ENCODE measurements at places on chromosomes 2 and 18. TPM values are rescaled to one million over a fixed set of nuclear protein-coding genes. Genes with fewer than 3 reads are reported as not detected.

GRCh38 chr2:111057721-111058120 is 63.0 kb upstream of the BCL2L11 start:
- H3K27me3 ChIP-seq = peaks cover 3% of the 10 kb centered on the region
- H3K36me3 ChIP-seq = peaks cover 17% of the 10 kb centered on the region
- H3K27ac ChIP-seq = no peak overlapping the region
- peaks cover 43% of the 10 kb centered on the region for H3K4me1 ChIP-seq
- H3K4me3 ChIP-seq = no peak overlapping the region

- no peaks in the 10 kb centered on the region for H3K36me3 ChIP-seq
- no peaks in the 10 kb centered on the region for H3K27me3 ChIP-seq
- H3K4me3 ChIP-seq = no peak overlapping the region
- no peaks in the 10 kb centered on the region for H3K4me1 ChIP-seq
- H3K27ac ChIP-seq = no peak overlapping the region
These were observed 54.4 kb downstream of the USP14 start for GRCh38 chr18:212780-213179.

DNA sequence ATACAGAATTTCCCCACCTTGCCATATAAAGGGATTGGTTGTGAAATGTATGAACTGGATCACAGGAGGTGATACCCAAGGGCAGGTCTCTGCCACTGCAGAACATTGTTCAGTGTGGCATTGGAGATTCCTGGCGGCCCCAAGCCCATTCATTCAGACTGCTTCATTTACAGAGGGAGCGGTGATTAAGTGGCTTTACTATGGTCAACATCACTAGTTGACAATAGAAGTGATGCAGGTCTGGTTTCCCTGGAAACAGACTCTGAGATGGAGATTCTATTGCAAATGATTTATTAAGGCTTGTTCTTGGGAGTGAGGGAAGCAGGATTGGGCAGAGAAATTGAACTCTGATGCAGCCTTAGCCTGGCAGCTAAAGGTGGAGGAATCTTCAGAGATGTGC is 62.4 kb downstream of the ZDBF2 start:
- no peak overlapping the region for H3K27ac ChIP-seq
- H3K4me1 ChIP-seq = no peaks in the 10 kb centered on the region
- DNase-seq = no peak
- peaks cover 3% of the 10 kb centered on the region for H3K27me3 ChIP-seq
- H3K36me3 ChIP-seq = no peaks in the 10 kb centered on the region
- H3K4me3 ChIP-seq = no peak overlapping the region

- H3K27me3 ChIP-seq = no peaks in the 10 kb centered on the region
- no peaks in the 10 kb centered on the region for H3K36me3 ChIP-seq
- H3K4me3 ChIP-seq = no peak overlapping the region
- no peak overlapping the region for H3K27ac ChIP-seq
- DNase-seq = no peak
These were observed 117.9 kb downstream of the TANC1 start for GRCh38 chr2:159086342-159086741.

DNA sequence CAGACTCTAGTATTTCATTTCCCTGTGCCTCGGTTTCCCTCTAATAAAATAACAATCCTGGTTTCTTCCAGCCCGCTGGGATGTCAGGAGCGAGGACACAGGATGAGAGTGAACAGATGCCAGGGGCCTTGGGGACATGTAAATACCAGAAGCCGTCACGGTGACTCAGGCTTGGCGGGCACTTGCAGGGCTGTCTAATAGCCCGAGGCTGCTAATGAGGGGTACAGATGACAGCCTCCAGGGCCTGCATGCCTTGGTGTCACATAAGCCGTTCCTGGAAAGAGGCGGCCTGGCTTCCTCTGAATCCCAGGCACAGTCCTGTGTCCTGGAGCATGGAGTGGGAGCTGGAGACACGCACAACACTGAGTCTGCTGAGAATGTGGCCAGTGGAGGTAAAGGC is 28.2 kb downstream of the HS1BP3 start:
- H3K36me3 ChIP-seq = peaks cover 5% of the 10 kb centered on the region
- no peak overlapping the region for H3K27ac ChIP-seq
- H3K4me3 ChIP-seq = no peak overlapping the region
- no peak for DNase-seq
- peaks cover 4% of the 10 kb centered on the region for H3K4me1 ChIP-seq

GRCh38 chr2:221484761-221485502 is 87.2 kb downstream of the EPHA4 start:
- DNase-seq = no peak
- no peaks in the 10 kb centered on the region for H3K36me3 ChIP-seq
- H3K27me3 ChIP-seq = peaks cover 1% of the 10 kb centered on the region
- no peak overlapping the region for H3K27ac ChIP-seq

DNA sequence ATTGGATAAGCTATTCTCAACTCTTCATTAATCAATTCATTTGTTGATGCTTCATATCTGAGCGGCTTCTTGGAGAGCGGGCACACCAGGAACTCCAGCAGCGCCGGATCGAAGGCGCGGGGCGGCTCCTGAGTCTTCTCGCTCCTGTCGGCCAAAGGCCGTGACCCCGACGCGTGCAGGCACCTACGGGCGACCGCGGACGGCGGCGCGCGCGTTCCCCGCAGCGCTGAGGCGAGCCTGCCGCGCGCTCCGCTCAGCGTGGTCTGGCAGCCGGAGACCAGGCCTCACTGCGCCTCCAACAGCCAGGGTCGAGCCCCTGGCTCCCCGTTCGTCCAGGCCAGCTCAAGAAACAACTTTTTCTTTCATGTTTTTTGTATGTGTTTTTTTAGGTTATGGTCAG is 97.5 kb downstream of the ICA1L start:
- no peak overlapping the region for H3K27ac ChIP-seq
- no peak overlapping the region for H3K4me3 ChIP-seq
- H3K4me1 ChIP-seq = peaks cover 16% of the 10 kb centered on the region
- H3K27me3 ChIP-seq = no peaks in the 10 kb centered on the region
- no peak for DNase-seq

- no peak overlapping the region for H3K4me3 ChIP-seq
- H3K27ac ChIP-seq = no peak overlapping the region
- H3K36me3 ChIP-seq = no peaks in the 10 kb centered on the region
These were observed 941.2 kb downstream of the SUCLG1 start for GRCh38 chr2:83517727-83518368.

CRYGD gene
- not detected for total RNA-seq
